Bronchial smooth muscle cell (primary cell): ENCODE measurements at places on chromosomes 3 and 15. TPM values are rescaled to one million over a fixed set of nuclear protein-coding genes. Genes with fewer than 3 reads are reported as not detected.

COL6A5 gene
- total RNA-seq = not detected in 2 replicates

MGA gene
- 21.1 and 40.4 TPM in 2 replicates for total RNA-seq

ACAN gene
- under 0.01 and 0.09 TPM in 2 replicates for total RNA-seq

APOD gene
- total RNA-seq = 1.2 and 1.3 TPM in 2 replicates

BMF gene
- total RNA-seq = 3.8 and 21.8 TPM in 2 replicates

HIGD2B gene
- total RNA-seq = under 0.01 TPM in 1 of 2 replicates, not detected in the other
